Effector memory CD4-positive, alpha-beta T cell (primary cell): ENCODE measurements at places on chromosomes 11 and 22.

DNA sequence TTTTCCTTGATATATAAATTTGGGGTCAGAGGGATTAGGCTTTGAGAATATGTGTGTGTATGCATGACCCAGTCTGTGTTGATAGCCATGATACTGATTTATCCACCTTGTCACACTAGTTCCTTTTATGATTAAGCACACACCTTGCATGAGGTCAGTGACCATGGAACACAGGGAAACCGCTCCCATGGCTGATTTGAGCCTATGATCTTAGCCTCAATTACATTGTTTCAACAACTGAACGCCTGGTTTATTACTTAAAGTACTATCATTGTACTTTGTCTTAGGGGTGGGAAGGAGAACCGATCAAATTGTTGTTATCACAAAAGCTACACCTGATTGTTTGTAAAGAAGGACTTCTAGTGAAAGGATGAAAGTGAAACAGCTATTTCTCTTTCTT is 70.7 kb downstream of the ARFGAP2 start:
- DNase-seq, result no peak

DNA sequence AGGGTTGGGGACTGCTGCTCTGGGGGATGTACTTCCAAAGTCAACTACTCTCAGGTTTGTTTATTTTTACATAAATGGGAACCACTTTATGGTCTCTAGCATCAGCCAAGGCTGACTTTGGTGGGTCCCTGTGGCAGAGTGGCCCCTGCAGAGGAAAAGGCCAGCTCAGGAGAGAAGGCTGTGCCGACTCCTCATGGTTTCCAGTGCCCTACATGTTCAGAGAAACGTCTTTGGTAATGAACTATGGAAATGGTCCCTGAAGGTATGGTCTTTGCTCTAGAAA is 3.0 kb upstream of the ZDHHC8 start:
- DNase-seq, result no peak

DNA sequence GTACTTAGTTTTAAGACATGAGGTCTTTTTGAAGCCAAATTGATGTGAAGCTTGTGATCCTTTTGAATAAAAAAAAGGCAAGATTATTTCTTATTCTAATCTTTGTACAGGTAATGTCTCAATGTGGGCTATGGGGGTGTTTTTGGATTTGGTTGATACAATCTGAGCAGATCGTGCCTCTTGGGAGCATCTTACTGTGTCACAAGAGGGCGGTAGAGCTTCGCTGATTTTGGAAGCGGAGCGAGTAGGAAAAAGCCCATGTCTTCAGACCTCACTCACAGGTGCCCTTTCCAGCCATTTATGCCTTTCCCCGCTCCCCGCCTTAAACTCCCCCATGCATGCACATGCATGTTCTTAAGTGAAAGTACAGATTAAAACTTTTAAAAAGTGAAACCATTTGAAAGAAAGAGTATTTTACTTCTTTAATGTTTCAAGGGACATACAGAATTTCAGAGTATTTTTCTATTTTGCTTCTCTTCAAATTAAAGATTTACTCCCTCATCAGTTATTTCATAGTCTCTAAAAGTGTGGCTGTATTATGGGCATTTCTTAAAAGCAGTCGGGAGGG is 18.8 kb downstream of the DDX25 start:
- DNase-seq, result peak; percentile 27

- no peak for DNase-seq
Observed at GRCh38 chr11:17423533-17424310, 35.3 kb upstream of the KCNJ11 start.

DNA sequence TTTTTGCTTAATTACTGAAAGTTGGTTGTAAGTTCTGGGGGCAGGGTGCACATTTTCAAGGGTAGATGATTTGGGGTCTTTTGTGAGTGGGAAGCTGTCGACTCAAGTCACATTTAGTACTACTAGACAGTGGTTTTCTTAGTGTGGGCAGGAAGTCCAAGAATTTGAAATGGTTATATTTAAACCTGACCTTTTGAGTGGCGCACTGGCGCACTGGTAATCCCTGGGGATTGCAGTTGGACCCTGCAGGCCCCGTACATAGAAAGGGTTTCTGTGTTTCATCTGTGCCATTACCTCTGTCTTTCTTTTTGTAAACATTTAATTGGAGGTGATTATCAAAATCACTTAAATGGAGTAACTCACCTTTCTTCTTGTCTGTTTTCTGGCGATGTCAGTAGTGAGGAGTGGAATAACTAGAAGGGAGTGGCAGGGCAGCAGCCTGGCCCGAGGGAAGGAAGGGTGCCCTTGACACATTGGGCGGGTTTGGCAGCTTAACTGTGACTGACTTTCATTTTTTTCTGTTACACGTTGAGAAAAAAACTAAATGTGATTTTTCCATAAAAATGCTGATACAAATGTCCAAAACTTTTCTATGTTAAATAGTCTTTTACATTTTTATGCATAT is 101.8 kb upstream of the GAL start:
- DNase-seq, result no peak

GRCh38 chr11:61954106-61954850 is 4.1 kb downstream of the BEST1 start:
- no peak for DNase-seq

DNA sequence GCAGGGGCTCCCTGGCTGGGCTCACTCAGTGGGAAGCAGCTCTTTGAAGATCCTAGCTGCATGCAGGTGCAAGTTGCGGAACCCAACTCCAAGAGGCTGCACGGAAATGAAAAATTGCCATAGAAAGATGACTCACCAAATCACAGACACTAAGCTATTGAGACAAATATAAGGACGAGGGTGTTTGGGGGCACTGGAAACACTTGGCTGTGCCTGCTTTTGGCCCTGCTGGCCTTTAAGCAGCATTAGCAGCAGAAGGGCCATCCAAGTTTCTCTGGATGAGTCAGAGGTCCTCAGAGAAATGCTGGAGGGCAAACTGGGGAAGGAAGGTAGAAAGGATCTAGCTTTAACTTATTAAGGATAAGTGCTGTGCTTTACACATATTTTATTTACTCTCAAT is 282.3 kb downstream of the KIRREL3 start:
- DNase-seq, result no peak

GRCh38 chr11:69413015-69413801 is 68.3 kb upstream of the LINC01488 start:
- no peak for DNase-seq

DNA sequence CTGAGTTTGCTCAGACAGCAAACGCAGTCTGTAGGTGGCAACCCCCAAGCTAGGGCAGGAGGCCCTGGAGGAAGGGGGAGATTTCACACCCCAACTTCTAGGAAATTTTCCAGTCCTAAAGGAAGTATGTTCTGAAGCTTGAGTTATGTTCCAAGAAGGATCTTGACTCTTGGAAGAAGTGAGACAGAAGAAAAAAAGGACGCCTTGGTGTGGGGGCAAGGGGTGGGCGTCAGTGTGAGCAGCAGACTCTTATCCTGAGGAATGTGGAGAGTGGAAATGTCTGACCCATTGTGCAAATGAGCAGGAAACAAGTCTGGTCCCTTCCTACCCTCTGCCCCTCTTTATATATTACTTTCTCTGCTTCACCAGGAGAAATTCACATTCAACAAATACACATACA is 368.5 kb upstream of the NARS2 start:
- DNase-seq, result no peak

DNA sequence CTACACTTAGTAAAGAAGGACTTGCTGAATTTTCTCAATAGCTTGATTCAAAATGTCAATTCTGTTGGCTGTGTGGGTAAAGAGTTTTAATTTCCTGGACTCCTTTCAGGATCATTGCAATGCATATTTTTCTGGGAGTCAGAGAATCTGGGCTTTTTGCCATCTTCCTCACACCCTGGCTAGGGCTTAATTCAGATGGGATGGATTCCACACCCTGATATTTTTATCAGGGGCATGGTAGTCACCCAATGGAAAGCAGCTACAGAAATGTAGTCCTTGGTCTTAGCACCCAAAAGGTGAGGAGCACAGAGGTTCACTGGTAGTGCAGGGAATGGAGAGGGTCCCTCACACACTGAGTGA is 79.3 kb downstream of the SGSM3 start:
- DNase-seq, result no peak

- DNase-seq, result no peak
Observed at GRCh38 chr11:31050061-31050765, 319.3 kb downstream of the DCDC1 start.

DNA sequence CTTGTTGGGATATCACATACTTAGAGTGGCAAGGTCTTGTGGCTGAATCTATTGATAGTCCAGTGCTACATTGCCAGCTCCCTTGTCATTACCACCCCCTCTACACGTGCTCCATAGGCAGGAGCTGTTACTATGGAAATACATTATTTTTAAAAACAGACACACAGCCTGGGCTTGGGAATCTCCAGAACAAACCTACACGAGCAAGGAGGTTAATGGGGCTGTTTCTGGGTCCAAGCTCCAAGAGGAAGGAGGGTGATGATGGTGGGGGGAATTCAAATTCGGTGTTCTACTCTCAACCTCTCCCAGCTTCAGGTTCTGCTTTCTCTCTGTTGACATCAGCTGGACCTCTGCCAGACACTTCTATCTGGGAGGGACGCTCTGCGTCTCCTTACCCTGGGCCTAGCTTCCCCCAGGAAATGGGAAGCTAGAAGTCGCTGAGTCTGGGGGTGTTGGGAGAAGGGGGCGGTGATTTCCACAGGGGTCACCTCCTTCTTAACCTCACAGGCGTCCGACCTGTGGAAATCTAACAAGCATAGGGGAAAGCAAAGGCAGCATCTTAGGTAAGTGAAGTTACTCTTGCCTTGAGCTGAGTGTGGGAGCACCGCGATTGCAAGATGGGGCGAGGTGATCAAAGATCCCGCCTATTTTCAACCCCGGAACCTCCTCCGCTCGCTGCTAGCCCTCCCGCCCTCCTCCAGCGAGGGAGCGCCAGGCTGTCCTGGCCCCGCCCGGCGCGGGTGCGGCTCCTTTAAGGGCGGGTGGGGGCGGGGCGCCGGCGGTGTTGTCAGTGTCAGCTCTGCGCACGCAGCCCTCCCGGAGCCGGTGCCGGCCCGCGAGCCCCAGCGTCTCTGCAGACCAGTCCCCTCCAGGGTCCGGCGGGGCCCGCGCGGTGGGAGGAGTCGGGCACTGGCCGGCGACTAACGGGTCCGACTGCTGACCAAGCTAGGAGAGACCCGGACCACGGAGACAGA is at the start of gene C2CD2L:
TSS of gene C2CD2L (plus strand) at position 781 of the 974 bp plus-strand sequence. CDS start 398 bp downstream, outside the sequence.
- peak; percentile 76 for DNase-seq

- no peak for DNase-seq
Observed at GRCh38 chr11:126103150-126103549, 40.5 kb upstream of the CDON start.

DNA sequence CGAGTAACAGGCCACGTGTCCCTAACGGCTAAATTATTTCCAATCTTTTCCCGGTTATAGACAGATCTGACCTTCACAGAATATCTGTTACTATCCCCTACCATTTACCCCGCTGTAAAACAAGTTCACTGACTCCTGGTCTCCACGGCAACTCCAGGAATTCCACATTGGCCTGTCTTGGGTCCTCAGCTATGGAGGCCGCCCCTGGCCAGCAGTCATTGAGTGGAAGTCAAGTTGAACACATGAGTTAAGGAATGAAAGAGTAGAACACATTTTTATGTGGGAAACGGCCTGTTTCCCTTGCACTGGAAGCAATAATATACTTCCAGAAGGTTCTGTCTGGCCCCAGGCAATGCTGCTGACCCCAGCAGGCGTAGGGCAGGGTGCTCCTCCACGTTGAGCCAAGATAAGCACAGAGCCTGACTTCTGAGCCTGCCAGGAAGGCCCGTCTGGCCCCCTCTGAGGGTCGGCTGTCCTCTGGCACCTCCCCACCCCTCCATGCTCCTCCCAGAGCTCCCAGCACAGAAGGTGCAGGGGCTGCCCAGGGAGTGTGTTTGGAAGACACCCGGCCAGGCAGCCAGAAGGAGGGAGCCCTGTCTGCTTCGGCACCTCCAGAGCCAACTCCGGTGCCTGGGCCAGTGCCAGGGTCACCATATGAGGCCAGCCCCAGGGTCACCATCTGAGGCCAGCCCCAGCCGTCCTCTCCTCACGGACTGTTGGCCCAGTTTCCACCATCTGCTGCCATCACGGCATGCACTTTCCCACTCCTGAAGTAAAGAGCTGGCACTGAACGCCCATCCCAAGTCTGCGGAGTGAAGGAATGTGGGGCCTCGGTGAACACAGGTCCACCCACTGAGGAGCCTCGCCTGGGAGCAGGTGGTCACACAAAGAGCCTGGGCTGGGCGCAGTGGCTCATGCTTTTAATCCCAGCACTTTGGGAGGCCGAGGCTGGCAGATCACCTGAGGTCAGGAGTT is 813.2 kb downstream of the BRD1 start:
- no peak for DNase-seq

- peak; percentile 65 for DNase-seq
Observed at GRCh38 chr11:118699506-118700220, 20.2 kb upstream of the TREH start.

GRCh38 chr11:7154881-7155361 is 66.1 kb downstream of the RBMXL2 start:
- no peak for DNase-seq

- DNase-seq, result no peak
Observed at GRCh38 chr22:36352803-36353507, 34.8 kb downstream of the MYH9 start.

- DNase-seq, result no peak
Observed at GRCh38 chr22:46806794-46807193, 44.3 kb downstream of the TBC1D22A start.

DNA sequence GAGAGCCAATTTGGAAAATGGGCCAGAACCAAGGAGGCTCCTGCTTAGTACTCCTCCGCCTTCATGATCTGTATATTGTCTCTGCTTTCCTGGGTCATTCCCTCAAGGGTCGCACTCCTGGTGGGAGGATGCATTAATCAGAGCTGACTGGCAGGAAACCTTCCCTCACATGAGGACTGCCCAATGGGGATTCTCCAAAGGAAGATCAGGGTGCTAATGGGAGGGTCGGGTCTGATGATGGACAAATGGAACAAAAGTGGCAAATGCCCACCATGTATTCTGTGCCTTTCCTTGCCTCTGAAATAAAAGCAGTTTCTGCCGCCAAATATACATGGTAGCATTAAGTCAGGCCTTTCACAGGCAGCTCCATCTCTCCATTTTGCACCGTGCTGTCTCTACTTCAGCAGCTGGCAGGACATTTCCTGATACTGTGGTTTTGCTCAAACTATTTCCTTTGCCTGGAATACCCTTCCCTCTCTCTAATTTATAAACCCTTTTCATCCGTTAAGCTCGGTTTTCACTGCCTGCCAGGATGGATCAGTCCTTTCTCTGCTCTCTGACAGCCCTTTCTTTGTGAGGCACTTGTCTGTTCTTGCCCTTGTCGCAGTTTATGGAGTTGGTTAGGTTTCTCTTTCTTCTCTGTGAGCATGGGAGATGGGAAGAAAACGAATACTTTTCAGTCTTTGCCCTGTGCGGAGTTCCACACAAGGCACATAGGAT is 13.5 kb downstream of the SREBF2 start:
- DNase-seq, result no peak

GRCh38 chr11:42066113-42066512 is 606.7 kb upstream of the LRRC4C start:
- no peak for DNase-seq

GRCh38 chr11:69985641-69986439 is 92.3 kb upstream of the ANO1 start:
- no peak for DNase-seq

- no peak for DNase-seq
Observed at GRCh38 chr22:25536589-25536988, 27.9 kb upstream of the GRK3 start.

GRCh38 chr11:32152821-32153220 is 61.9 kb downstream of the RCN1 start:
- no peak for DNase-seq

GRCh38 chr11:10257478-10257877 is 36.5 kb downstream of the SBF2 start:
- no peak for DNase-seq
